ENCODE measurements at places on chromosomes 1 and 21.

DNA sequence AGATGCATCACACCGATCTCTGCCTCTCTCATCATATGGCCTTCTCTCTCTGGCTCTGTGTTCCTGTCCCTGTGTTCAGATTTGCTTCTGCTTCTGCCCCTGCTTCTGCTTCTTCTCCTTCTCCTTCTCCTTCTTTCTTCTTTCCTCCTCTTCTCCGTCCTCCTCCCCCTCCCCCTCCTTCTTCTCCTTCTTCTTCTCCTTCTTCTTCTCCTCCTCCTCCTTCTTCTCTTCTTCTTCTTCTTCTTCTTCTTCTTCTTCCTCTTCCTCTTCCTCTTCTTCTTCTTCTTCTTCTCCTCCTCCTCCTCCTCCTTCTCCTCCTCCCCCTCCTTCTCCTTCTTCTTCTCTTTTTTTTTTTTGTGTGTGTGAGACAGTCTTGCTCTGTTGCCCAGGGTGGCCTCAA is 139.9 kb upstream of the KLHDC7A start:
- no peak for DNase-seq

GRCh38 chr1:68185743-68186142 is 46.6 kb downstream of the WLS start:
- DNase-seq = no peak

DNA sequence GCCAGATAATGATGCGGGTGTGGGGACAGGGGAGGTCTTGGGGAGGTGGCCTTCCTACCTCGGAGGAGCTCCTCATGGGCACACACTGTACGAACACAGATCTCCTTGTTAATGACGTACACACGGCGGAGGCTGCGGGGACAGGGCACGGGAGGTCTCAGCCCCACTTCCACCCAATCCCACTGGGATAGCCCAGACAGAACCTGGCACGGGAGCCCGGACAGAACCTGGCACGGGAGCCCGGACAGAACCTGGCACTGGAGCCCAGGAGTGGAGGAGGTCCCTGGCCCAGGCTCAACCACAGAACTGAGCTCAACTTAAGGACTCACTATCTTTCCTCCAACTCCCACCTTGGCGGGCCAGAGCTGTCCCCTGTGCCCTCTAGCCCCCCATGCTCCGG is 5.2 kb downstream of the MFAP2 start:
- DNase-seq = no peak

GRCh38 chr1:83815330-83815729 is 183.6 kb downstream of the TTLL7 start:
- DNase-seq = no peak

DNA sequence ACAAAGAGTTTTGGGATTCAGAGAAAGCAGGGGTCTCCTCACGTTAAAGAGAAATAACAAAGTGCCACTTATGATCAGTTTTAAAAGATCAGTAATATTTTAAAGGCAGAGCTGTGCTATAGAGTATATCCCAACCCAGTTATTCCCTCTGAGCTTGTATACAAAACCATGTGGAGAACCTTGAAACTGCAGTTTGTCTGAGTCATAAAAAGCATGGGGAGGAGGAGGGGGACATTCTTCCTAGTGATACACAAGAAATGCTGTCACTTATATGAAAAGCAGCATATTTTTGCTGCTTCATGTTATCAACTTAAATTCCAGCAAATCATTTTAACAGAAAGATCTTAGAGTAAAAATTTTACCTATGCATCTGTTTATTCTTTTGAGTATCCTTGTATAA is 244.5 kb downstream of the GPR52 start:
- no peak for DNase-seq

DNA sequence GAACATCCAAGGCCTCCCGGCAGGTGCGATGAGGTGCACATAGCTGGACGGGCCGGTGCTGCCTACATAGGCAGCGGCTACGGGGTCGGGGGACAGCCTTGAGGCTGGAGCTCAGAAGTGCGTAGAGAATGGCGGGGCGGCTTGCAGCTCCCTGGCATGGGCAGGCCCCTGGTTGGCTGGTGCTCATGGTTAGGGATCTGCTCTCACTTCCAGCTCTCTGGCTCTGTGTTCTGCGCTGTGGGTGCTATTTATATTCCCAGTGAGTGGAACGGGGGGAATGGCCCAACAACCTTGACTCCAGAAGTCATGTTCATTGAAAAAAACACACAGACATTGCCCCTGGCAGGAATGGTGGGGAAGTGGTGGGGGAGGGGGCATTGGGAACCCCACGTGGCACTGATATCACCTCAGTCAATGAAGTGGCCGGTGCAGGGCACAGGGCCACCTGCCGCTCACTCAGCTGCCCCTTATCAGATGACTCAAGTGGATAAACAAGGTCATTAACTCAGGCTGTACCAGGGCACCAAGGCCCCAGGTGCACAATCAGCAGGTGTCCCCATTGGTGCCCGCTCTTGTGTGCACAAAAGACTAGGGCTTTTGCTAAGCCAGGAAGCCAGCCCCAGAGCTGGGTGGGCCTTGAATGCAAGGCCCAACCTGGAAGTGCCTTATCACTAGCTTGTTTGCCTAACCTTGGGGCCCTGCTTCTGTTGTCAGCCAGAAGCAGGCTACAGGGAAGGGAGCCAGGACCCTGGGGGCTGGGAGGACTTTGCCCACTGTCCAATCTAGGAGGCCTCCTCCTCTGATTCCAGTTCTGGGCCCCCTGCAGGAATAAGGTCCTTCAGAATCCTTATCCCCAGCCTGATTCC is at the start of gene NR0B2:
Gene NR0B2, minus strand, starts transcription at position 222 of the 866 bp plus-strand sequence. Its CDS starts 35 bp downstream, at position 187.
- no peak for DNase-seq

DNA sequence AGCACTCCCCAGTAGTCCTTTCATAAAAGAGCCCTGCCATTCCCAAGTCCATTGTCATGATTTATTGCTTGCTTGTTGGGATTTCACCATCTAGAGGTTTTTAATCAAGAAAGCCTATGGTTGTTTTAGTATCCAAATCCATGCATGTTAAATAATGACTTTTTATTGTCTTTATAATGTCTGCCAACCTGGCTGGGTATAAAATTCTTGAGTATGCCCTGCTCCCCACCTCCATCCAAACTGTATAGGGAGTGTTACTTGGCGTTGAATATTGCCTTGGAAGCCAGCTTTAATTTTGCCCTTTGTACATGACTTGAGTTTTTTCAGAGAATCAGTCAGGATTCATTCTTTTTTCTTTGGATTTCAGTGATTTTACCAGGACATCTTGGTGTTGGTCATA is 44.2 kb downstream of the DISC1 start:
- no peak for DNase-seq

- no peak for DNase-seq
These were observed 25.4 kb upstream of the LMX1A start for GRCh38 chr1:165381745-165382505.
